HCEC 1CT (cell line): ENCODE measurements at places on chromosomes 2 and 18.
A peak's percentile ranks its signal among the peaks of the same experiment; 100 is the strongest.

- no peak for DNase-seq
Measured at GRCh38 chr2:43518181-43518580, 77.7 kb downstream of the THADA start.

DNA sequence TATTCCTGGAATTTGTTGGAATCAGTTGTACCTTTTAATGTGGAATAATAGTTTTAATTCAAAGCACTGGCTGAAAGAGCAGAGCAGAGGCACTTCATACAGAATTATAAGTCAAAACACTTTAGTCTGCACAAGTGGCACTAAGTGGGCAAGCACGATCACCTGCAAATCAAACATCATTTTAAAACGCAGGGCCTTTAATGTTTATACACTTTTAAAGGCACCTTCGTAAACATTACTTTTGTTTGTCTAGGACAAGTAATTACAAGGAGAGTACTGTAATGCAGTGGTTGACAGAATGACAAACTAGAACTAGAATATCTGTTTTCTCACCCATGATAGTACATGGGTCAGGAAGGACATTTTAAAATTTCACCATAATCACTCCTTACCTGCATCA lies 36.4 kb downstream of the LANCL1 start:
- DNase-seq, result no peak

GRCh38 chr2:185857691-185858090 lies 119.1 kb downstream of the FSIP2 start:
- DNase-seq, result peak; percentile 22

- no peak for DNase-seq
Measured at GRCh38 chr2:128172191-128172590, 81.2 kb downstream of the UGGT1 start.

DNA sequence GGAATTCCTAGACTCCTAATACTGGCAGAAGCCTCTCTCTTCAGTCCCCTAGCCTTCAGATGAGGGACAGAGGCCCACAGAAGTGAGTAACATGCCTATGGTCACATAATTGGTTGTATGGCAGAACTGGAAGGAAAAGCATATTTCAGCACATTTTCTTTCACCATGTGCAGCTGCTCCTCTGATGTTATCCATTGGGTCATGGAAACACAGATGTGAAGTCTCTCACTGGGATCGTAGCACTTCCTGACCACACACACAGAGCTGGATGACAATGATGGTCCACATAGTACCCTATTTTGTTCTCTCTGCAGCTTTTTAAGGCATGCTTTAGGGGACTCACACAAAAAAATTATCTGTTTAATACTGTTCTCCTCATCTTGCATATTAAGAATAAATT lies 24.5 kb downstream of the MYO3B start:
- DNase-seq, result no peak

DNA sequence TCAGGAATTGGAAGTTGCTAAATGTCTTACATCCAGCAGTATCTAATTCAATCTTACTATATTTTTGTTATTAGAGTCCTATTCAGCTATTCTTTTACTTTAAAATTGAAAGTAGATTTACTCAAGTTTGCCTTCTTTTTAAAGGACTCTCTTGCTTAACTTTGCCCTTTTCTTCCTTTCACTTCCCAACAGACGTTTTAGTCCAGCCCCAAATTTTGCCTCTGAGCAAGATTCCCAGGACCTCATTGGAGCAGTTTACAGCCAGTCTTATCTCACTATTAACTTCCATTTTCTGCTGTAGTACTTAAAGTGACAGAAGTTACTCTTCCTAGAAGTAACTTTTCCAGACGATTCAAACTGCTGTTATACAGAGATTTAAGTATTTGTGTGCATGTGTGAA lies 1.7 kb upstream of the PRKD3 start:
- DNase-seq, result peak; percentile 84

- no peak for DNase-seq
Measured at GRCh38 chr2:217081799-217082198, 221.9 kb upstream of the TNP1 start.

DNA sequence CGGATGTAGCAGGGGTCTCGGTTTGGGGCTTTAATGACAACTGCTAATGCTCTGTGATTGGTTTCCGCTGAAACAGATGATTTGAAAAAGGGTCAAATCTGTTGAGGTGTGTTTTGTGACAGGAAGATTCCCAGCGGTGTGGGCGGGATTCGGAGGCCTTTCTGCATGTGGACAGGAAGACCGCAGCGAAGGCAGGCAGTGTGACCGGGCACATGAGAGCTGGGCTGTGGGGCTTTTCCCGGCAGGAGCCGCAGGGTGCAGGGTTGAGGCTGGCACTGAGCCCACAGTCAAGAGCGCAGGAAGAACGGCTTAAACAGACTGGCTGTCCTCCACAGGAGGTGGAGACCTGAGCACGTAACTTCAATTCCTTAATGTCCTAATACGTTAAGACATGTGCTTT lies 180.0 kb upstream of the TPO start:
- DNase-seq, result no peak

GRCh38 chr2:240429341-240429871 lies 6.1 kb upstream of the GPC1 start:
- DNase-seq, result no peak

- DNase-seq, result no peak
Measured at GRCh38 chr2:121884078-121884477, 128.6 kb downstream of the TSN start.

- DNase-seq, result no peak
Measured at GRCh38 chr2:63320669-63321068, 267.6 kb downstream of the WDPCP start.

DNA sequence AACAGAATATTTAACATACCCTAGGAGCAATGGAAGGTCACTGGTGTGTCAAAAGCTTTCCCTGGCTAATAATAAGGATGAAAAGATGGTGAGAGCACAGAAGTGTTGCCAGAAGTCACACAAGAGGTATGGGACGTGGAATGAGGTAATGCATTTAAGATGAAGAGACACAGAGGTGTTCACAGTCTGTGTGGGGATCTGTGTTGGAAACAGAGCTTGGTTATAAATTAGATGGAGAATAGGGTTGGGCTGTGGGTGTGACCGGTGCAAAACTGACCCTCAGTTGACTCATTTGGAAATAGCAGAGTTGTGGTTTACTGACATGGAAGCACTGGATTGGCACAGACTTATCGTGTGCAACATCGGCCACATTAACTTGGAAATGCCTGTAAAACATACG lies 372.5 kb downstream of the SATB2 start:
- DNase-seq, result peak; percentile 13

DNA sequence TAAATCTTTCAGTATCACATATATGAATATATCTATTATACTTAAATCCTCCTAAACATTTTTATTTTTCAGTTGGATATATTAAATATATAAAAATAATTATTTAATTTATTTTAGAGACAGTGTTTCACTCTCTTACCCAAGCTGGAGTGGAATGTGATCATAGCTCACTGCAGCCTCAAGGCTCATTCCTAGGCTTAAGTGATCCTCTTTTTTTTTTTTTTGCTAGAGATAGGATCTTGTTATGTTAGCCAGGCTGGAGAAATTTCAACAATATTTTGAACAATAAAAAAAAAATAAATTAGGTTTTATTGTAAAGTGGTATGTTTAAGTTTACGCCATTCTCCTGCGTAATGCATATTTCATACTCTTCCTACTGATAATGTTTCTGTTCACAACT lies 4.2 kb downstream of the SPAST start:
- DNase-seq, result no peak

GRCh38 chr2:133867166-133867565 lies 298.9 kb upstream of the NCKAP5 start:
- no peak for DNase-seq

GRCh38 chr2:25274868-25275574 lies 66.7 kb downstream of the DNMT3A start:
- DNase-seq, result no peak

- no peak for DNase-seq
Measured at GRCh38 chr2:226405465-226405864, 394.2 kb downstream of the IRS1 start.

- no peak for DNase-seq
Measured at GRCh38 chr2:88697370-88698026, 6.0 kb downstream of the RPIA start.

GRCh38 chr18:72555101-72555500 lies 11.0 kb upstream of the CBLN2 start:
- no peak for DNase-seq

DNA sequence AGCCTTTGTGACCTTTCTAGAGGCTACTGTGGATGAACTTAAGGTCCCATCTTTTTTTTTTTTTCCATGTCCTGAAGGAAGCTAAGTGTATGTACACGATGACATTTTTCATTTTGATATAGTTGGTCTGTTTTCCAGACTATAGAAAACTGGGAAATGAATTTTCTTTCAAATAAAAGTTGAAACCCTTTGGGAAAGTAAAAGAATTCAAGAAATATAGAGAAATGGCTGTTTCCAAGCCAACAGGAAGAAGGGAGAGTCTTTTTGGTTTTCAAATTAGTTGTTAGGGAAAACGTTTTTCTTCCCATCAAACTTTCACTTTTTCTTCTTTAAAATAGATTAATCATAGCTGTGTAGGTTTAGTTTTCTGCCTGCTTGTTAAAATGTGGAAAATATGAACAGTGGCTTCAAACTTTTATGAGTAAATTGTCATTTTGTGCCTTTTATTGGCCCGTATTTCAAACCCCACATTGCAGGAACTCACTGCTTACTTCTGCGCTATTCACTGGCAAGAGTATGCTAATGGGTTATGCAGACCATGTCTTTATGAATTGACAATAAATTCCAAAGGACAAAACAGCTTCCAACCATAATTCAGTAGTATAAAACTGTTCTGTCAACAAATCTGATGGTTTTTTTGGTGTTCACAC lies 27.7 kb upstream of the LYPD1 start:
- no peak for DNase-seq

DNA sequence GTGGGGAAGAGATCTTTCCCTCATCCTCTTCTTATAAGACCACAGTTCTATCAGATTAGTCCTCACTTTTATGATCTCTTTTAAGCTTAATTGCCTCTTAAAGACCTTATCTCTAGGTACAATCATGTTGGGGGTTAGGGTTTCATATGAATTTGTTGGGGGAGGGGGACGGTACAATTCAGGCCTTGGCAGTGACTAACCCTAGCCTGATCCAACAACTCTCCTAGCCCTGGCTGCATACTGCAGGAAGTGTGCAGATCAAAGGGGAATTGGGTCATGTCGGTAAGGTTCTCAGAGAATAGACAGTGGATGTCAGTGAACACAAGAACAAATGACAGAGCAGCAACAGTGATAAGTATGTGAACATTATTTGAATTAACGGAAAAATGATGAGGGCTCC lies 16.4 kb downstream of the CAPN13 start:
- DNase-seq, result no peak

DNA sequence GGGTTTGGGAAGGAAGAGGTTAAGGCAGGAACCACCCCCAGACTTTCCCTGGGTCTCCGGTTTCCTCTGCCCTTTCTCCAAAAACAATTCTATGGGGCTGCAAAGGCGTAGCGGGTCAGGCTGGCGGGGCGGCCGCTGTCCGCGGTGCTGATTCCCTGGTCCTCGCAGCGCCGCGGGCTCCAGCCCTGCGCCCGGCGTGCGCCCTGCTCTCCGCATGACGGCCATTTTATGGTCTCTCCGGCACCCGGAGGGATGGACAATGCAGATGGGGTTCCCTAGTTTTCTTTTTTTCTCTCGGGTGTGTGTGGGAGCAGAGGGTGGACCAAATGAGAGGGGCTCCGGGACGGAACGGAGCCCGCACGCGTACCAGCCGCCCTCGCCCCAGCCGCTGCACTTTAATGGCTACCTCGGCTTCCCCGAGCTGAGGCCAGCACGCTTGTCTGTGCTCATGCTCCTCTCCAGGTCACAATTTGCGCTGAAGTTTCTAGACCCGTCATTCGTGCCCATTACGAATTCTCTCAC lies 1.6 kb downstream of the ST8SIA3 start:
- DNase-seq, result no peak

DNA sequence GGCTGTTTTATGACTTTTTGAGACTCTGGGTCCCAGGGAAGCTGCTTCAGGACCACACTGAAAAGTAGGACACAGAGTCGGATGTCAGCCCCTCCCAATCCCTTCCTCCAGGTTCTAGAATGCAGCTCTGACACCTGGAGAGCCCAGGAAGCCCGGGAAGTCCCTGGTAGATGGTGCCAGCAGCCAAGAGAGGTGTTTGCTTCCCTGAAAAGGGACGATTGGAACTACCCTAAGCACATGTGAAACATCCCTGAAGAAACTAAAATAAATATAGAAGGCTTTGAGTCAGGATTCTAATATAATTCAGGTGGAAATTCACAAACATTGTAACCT lies 163.2 kb upstream of the CYRIA start:
- no peak for DNase-seq

- no peak for DNase-seq
Measured at GRCh38 chr18:75279381-75279780, 68.8 kb downstream of the TSHZ1 start.

- peak; percentile 4 for DNase-seq
Measured at GRCh38 chr18:23887493-23887892, 127.1 kb upstream of the TTC39C start.

DNA sequence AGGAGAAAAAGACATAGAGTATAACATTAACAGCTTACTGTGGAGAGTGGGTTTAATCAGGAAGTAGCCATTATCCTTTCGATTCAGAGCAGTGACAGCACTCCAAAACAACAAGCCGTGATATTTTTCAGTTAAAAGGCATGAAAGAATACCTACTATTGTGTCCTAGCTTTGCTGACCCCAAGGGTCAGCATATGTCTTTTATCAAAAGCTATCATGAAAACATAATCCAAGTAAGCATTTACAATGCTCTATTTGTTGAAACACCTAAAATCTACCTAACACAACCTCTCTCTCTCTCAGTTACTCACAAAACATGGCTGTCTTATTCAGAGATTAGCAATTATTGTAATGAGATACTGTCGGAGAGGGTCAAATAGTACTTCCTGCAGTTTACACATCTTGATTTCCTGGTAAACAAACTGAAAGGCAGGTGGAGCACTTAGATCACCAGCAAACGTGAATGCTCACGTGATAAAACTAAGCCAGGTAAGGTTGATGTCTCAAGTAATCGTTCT lies 100.0 kb downstream of the BAZ2B start:
- peak; percentile 51 for DNase-seq

- DNase-seq, result no peak
Measured at GRCh38 chr2:228509021-228509420, 327.5 kb upstream of the SPHKAP start.

- DNase-seq, result no peak
Measured at GRCh38 chr2:41283079-41283775, 764.6 kb upstream of the PKDCC start.

DNA sequence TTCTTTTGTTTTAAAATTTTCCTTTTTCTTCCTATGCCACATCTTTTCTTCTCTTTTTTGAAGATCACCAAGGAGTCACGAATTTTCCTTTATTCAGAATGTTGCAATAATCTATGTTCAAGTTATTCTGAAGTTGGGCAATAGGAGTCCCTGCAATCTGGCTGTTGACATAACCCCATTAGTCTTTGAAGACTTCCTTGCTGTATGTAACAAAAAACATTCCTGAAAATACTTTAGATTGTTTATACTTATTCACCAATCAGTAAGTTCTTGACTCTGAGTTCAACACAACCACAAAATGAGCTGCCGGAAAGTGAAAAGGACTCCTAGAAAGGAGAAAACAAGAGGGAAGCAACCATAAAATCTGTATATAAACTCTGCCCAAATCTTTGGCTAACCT lies 62.8 kb downstream of the TMEM237 start:
- peak; percentile 92 for DNase-seq

- no peak for DNase-seq
Measured at GRCh38 chr2:41784496-41784895, 263.3 kb upstream of the PKDCC start.
